ENCODE measurements at places on chromosomes 7 and 10.

- peak; percentile 63 for DNase-seq
Measured at GRCh38 chr7:93232673-93233018, 480 bp downstream of the VPS50 start.

DNA sequence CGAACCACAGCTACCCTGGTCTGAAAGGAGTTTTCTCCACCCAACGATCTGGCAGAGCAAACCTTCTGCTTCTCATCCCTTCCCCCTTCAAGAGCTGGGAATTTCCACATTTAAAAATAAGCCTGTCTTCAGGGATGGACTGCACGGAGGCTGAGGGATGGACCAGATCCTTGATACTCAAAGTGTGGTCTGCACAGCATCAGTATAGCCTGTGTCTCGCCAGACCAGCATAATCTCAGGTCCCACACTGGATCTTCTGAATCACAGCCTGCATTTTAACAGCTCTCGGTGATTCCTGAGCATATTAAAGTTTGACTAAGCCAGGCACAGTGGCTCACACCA, 7.1 kb downstream of the KCNMA1 start:
- DNase-seq, result no peak

DNA sequence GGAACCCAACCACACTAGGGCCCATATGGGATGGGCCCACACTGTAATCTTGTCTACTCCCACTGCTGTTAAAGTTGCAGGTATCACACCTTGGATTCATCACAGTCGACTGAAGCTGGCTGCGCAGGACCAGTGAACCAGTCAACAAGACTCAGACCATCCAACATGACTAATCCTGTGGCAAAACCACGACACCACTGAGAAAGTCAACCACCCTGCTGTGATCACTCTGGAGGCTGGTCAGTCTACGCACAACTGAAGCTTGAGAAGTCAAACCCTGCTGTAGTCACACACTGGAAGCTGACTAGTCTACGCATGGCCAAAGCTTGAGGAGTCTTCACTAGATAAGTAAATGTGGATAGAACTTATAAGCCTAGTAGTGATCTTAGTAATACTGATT, 9.6 kb upstream of the CYREN start:
- DNase-seq, result no peak

- DNase-seq, result peak; percentile 4
Measured at GRCh38 chr10:63901228-63901627, 380.0 kb downstream of the REEP3 start.

GRCh38 chr10:104546756-104547155, 94.3 kb upstream of the SORCS3 start:
- DNase-seq, result peak; percentile 2

GRCh38 chr10:86400705-86401587, 34.4 kb upstream of the GRID1 start:
- peak; percentile 20 for DNase-seq

DNA sequence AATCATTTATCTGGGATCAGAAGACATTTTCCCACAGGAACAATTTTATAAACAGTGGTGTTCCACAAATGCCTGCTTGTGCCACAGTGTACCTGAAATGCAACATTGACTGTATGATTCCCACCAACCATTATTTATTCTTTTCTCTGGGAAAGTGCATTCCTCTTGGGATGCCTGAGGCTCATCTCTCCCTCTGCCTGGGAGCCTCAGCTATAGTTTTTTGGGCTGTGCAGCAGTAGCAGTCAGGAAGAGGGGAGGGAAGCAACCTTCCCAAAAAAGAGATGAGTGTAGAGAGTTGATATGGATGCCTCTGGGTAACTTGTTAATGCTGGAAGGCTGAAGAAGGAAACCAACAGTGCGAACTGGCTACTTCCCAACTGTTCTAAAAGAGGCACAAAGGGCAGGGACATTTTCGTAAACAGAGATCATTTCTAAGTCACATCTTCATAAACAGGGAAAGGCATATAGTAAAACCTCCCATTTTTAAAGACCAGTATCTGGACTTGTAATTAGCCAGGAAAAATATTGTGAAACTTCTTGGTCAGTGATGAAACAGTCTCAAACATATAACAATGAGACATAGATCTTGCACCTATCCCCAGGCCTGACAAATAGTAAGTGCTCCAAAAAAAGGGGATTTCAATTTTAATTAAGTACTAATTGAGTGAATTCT, 1.4 kb upstream of the CALD1 start:
- DNase-seq, result no peak

- DNase-seq, result no peak
Measured at GRCh38 chr10:33258967-33259366, 75.5 kb downstream of the NRP1 start.

GRCh38 chr10:97180363-97180755, 5.4 kb downstream of the SLIT1 start:
- DNase-seq, result no peak

DNA sequence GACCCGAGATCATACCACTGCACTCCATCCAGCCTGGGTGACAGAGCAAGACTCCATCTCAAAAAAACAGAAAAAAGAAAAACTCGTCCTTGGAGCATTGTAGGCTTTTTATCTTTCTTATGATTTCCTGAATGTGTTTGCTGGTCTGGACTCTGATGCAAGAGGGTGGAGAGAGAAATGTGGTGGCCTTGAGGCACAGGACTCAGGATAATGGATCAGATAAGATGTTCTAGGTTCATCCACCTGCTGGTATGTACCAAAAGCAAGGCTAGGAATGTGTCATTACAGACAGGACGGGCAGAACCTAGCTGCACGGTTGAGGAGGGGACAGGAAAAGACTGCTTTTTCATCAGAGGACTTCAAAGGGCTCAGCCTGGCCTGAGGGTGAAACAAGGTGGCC, 33.5 kb downstream of the GCC1 start:
- no peak for DNase-seq

GRCh38 chr10:77909749-77910375, 16.7 kb downstream of the DLG5 start:
- peak; percentile 48 for DNase-seq

DNA sequence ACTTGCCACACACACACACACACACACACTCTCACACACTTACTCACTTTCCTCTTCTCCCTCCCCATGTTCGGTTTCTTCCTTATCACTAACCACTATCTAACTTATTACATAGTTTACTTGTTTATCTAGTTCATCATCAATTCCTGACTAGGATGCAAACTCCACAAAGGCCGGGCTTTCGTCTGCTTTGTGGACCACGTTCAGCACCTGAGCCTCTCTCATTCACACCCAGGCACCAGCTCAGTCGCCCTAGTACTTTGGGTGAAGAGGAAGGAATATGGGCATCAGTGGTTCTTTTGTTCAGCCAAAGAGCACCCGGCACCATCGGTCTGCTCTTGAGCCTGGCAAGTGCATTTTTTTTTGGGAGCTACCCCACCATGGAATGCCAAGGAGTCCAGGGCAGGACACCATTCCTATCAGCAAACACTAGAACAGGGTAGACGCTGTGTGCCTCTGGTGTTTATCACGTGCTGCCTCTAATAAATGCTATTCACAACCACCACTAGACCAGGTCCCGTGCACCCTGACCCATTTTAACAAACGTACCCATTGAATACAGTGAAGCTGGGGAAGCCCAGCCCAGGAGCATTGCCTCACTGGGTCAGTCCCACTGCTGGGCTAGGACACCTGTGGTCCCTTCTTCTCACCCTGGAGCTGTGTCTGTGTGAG, 2.2 kb downstream of the C10orf67 start:
- DNase-seq, result no peak

DNA sequence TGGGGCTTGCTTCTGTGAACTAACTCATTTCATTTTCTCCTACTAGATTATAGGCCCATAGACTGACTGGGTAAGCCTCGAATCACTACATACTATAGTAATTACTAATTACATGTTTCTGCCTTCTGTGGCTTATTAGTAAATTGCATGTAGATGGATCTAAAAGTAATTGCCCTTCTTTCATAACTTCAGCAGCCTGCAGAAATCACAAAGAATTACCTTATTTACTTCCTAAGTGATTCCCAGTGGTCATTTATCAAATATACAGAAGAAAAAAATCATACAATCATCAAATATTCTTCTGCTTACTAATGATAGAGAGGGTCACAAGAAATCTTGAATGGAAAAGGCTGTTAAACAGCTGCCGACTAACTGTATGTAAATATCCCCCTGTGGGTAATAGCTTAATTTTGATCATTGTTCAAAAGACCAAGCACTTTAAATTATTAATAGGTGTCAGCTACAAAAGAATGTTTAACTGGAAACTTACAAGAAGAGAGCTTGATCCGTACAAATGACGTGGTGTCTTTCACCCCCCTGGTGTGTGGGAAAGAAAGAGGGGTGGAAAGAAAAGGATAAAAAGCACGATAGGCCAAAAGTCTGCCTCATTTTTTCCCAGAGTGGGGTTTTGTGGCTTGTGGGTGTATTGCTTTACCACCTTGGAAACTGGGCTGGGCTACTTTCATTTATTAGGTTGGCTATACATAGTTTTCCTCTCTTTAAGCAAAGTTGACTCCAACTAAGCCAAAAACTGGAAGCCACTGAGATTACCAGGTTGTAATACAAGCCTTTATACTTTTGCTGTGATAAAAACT, 361.8 kb upstream of the ZMIZ1 start:
- no peak for DNase-seq

GRCh38 chr7:156751319-156751718, 110.7 kb downstream of the RNF32 start:
- DNase-seq, result no peak

GRCh38 chr10:100024748-100025147, 15.0 kb upstream of the DNMBP start:
- no peak for DNase-seq

GRCh38 chr10:65342245-65342644, 1583.6 kb upstream of the LRRTM3 start:
- DNase-seq, result no peak

DNA sequence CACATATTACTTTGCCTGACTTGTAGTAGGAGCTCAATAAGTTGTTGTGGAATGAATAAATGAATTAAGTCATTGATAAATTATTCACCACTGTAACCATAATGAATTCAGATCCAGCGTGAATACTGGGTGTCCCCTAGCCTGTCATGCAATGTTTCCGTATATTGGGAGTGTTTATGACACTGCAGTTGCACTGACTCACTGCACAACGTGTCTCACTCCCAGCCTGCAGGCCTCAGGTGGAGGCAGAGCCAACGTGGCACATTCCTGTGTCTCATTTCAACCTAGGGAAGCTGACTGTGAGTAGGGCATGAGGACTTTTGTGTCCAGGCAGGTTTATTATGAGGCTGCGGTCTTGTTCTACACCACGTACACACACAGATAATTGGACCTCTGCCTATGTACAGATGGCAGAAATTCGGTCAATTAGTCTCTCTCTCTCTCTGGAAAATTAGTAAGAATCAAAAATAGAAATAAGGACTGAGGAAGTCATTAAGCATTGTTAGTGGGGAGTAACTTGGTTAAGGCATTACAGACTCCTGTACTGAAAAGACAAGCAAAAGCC, 299.1 kb upstream of the IGFBP3 start:
- no peak for DNase-seq

DNA sequence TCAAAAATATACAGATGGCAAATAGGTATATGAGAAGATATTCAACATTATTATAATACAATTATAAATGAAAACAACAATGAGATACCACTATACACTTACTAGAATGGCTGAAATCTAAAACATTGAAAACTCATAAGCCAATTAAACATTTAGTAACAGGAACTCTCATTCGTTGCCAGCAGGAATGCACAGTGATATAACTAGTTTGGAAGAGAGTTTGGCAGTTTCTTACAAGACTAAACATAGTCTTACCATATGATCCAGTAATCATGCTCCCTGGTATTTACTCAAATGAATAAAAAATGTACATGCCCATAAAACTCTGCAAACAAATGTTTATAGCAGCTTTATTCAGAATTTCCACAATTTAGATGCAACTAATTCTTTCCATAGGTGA, 476.2 kb upstream of the COBL start:
- no peak for DNase-seq

GRCh38 chr10:16280595-16280994, 156.2 kb upstream of the PTER start:
- DNase-seq, result no peak

GRCh38 chr7:67518580-67518979, 521.9 kb downstream of the TYW1 start:
- DNase-seq, result no peak

DNA sequence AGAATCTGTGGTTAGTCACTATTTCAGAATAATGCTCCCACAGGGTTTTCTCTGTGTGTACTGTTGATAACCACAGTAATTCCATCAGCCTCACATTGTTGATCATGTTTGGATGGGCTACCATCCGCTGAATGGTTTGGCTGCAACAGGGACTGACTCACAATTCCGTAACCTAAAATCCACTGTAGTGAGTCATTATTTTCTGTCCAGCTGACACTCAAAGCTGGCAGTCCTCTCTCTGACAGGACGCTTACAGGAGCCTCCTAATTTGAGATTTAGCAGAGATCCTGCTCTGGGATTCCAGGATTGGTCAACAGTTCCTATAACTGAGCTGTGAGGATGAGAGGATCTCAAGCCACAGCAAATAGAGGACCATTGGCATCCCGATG, 32.7 kb downstream of the VWA2 start:
- no peak for DNase-seq

DNA sequence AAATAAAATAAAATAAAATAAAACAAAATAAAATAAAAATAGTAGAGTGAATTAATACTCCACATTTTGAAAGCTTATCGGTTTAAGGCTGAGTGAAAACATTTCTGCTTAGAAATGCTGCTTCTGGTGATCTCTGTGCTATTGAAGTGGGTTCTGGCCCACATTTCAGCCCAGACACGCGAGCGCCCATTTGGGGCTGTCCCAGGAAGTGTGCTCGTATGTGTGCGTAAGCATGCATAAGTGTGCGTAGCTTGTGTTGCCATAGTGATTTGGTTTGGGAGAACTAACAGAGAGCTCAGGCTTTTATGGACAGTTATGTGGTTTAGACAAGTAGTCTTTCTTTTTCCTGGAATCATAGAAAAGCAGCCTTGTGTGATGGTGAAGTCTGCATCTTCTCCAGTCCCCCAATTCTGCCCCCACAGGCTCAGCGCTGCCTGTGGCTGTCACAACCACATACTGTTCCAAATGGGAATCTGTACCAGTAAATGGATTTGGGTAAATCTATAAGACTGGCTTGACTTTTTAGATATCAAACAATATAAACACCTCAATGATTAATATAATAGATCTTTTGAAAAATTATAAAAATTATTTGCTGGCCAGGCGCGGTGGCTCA, 29.8 kb upstream of the PURB start:
- no peak for DNase-seq

DNA sequence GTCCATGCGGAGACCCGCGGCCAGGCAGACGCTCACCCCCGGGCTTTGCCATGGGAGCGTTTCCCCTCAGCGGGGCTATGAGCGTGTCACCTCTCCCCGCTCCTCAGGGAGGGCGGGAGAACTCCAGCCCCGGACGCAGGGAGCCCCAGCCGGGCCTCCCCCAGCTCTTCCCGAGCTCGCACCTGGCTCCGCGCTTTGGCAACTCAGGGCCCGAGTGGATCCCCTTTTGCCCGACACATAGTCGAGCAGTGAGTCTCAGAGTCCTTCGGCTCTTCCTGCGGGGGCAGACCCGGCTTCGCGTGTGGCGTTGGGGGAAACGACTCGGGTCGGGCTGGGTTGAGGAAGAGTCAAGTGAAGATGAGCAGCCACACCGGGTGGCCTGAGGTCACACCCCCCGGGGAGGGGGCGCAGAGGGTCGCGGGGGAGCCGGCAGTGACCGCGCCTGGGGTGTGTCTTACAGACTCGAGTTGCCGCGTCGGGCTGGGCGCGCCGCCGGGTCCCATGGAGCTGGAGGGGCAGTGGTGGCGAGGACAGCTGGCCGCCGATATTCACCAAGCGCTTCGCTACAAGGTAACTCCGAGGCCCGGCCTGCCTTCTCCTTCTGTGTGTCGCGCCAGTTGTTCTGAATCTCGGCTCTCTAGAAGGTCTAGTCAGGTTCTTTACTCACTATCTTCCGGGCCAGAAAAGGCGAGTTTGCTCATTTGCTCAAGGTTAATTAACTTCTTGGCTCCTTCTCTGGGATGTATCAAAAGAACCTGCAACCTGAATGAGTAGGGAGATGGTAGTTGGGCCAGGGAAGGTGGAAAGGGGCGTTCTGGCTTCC, 721 bp downstream of the CCNJ start:
- peak; percentile 66 for DNase-seq
